Activated CD4-positive, alpha-beta T cell treated with anti-CD3 and anti-CD28 coated beads, Interleukin-2, amount 10 ng/mL, durations not matched to agents 7 days and 5 days (primary cell): ENCODE measurements at places on chromosomes 4 and X.

DNA sequence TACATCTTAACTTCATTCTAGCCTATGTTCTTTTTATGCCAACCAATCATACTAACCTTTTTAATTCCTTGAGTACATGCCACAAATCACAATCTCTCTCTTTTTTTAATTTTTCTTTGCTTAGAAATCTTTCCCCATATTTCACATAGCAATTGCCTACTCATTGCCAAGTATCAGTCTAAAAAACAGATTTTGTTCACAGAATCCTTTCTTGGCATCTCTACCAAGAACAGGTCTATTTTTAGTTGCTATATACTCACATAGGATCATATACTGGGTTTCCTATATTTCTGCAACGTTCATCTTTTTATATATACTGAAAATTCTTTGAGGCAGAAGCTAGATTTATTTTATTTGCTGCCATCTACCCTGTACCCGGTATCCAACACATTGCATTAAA lies 292.1 kb downstream of the GASK1B start:
- DNase-seq = no peak

DNA sequence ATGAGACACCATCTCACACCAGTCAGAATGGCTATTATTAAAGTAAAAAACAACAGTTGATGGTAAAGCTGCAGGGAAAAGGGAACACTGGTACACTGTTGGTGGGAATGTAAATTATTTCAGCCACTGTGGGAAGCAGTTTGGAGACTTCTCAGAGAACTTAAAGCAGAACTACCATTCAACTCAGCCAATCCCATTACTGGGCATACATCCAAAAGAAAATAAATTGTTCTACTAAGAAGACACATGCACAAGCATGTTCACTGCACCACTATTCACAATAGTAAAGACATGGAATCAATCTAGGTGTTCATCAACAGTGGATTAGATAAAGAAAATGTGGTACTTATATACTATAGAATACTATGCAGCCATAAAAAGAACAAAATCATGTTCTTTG lies 135.0 kb downstream of the REELD1 start:
- no peak for DNase-seq

- no peak for DNase-seq
Measured at GRCh38 chr4:99803566-99804101, 13.0 kb upstream of the DAPP1 start.

DNA sequence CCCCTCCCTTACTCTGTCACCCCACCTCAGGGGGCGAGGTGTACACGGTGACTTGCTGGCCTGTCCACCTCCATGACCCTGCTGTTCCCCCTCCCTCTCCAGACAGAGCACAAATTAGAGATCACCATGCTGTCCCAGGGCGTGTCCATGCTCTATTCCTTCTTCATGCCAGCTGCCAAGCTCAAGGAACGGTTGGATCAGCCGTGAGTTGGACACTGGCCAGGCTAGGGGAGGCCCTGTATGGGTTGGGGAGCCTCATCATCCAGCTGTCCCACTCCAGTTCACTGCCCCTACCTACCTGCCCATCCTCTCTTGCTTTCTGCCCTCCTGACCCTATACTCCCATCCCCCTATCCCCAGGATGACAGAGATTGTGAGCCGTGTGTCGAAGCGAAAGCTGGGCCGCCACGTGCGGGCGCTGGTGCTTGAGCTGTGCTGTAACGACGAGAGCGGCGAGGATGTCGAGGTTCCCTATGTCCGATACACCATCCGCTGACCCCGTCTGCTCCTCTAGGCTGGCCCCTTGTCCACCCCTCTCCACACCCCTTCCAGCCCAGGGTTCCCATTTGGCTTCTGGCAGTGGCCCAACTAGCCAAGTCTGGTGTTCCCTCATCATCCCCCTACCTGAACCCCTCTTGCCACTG lies 3.9 kb upstream of the CDK16 start:
- no peak for DNase-seq

DNA sequence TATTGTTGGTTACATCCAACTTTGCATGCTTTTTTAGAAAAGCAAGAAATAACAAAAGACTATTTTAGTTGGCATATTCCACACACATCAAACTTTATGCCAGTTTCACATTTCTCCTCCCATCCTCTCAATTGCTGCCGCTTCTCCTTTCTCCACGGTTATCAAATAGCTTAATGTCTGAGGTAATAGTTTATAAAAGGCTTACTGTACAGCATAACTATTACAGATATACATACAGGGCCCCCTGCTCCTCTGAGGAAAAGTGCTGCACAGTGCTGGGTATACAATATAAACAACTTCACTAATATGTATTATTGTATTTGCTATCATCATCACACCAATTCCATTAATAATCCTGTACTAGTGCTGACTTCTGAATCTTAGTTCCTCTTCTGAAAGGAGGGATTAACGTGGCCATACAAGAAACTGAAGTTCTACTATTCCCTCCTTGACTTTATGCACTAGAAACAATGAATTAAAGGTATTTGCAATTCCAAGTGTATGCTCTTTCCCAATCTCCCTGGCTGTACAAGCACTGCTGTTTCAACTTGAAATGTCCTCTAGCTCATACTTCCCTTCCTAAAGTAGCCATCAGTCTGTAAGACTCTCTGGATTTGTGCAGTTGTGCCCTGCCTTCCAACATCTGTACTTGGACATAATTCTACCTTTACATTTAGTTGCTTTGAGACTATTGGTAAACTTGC lies 2.5 kb downstream of the CCNI start:
- no peak for DNase-seq

DNA sequence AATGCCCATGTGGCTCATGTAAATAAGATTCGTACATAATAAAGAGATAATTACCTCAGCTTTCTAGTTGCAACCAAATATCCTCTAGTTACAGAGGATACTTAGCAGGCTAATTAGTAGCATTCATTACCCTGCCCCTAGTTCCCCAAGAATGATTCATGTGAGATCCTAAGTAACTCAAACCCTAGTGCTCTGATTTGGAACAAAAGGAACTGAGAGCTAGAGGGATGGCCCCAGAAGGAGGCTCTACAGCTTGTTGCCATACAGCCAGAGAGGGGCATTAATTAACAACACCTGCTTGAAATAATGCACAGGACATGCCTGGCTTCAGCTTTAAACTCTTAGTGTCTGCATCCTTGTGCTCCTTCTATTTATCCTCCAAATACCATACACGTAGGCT lies 32.6 kb upstream of the CBR4 start:
- DNase-seq = no peak

GRCh38 chrX:131675596-131676194 lies 131.8 kb downstream of the OR13H1 start:
- DNase-seq = no peak

DNA sequence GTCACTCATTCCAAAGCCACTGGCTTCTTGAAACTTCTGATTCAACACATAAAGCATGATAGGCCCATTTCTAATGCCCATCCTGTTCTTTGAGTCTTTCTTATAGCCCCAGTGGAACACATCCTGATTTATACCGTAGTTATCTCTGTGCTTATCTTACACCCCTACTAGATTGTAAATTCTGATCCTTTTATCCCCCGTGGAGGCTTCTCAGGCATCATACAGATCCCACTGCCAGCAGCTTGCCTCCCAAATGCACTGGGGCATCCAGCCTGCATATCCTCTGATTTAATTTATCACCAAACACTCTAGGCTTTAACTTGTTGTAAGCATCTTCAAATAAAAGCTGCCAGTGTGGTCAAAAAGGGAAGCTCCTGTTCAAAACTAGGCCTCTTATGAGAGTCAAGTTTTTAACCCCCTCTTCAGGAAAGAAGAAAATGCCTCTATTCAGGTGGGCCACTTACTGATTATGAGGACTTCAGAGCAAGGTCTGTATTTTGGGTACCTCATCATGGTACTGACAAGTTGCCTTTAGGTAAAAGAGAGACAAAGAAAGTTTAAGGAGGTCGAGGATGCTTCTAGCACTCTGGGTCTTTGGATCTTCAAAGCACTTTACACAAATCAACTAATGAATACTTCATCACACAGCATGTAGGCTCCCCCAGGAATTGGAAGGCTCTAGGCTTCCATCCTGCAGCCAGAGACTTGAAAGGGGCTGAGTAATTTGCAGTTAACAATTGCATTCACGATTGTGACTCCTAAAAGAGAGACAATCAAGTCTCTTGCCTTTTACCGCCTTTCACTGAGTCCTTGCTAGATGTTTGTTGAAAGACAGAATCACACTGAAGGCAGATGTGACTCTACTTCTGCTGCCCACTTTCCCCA lies 95.8 kb upstream of the LDB2 start:
- no peak for DNase-seq

- no peak for DNase-seq
Measured at GRCh38 chrX:68261060-68261672, 172.1 kb downstream of the OPHN1 start.

GRCh38 chrX:1239681-1240142 lies 27.3 kb upstream of the CRLF2 start:
- no peak for DNase-seq

DNA sequence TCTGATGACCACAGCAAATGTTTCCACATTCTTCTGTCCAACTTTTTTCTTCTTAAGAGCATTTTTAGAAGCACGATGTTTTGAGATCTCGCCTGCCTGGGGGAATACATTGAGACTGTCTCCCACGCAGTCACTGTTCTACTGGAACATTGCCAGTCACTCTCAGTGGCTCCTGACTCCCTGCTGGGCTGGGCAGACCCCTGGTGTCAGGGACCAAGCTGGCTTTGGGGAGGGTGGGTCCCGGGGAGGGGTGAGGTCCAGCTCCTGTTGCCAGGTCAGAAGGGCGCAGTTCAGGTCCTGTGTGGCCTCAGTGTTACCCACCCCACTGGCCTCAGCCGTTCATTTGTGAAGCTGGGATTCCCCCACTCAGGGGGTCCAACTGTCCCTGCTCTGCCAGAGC lies 18.9 kb upstream of the ABLIM2 start:
- no peak for DNase-seq

- no peak for DNase-seq
Measured at GRCh38 chr4:88159229-88159725, 838 bp upstream of the ABCG2 start.

DNA sequence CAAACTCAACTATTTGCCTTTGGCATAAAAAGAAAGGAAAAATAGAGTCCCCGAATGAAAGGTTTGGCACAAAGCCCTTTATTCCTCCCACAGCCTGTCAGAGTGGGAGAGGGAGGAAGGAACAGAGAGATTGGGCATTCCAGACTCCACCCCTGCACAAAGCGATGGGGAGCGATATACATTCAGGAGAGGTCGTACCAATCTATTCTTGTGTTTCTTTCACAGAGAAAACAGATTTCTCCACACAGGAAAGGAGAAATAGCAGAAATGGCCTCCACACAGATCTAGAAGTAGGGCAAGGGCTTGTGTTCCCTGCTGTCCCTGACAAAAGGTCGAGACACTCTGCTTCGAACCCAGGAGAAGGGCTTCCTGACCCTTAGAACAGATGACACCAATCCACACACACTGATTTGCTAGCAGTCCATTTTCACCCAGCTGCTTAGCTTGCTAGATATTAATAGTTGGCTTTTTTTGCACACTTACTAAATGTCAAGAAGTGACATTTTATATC lies 197.4 kb downstream of the MAML3 start:
- no peak for DNase-seq

DNA sequence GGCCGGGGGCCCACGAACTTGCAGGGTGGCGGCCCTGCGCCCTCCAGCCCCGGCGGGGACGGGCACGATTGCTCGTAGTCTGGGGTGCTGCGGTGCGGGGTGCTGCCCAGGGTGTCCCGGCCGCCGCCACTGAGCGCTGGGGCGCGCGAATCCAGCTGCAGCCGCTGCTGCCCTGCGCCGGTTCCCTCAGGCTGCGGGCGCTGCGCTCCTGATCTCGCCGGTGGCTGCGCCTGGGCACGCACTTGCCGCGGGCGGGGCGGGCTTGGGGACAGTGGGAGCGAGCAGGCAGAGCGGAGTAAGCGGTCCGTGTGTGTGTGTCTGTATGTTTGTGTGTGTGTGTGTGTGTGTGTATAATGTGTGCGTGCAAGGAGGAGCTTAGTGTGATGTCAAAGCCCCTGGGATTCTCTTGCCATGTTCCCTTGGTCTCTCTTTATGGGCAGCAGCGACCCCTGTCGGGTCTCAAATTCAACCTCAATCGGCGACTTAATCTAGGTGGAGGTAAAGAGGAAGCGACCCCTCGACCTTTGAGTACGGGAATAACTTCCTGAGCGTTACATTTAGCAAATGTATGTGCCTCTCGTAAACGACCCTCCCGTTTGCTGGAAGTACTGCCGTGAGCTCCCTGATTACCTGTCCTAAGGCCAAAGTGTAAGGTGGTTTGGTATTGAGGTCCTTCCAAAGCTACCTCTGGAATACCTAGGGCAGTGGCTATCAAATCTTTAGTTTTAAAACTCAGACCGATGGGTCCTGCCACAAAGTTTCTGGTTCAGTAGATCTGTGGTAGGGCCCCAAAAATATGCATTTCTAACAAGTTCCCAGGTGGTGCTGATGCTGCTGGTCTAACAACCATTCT lies at the start of gene RNF150:
Gene RNF150 (minus strand): TSS at position 324 of the 853 bp plus-strand sequence.
- DNase-seq = peak; percentile 51

DNA sequence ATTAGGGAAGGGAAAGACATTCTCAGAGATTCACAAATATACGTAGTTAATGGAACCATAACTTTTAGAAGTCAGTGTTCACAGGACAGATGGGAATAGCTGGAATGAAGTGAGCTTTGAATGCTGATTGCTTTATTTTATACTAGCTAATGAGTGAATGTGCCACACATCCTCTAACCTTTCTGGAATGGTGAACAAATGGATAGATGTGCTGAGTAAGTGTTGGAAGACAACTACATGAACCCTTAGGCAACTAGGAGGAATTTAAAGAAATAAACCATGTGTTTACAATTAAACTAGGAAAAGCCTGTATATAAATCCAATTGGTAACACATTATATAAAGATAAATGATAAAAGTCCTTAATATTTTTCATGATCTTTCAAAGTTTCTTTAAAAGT lies 91.6 kb upstream of the LIMCH1 start:
- no peak for DNase-seq

DNA sequence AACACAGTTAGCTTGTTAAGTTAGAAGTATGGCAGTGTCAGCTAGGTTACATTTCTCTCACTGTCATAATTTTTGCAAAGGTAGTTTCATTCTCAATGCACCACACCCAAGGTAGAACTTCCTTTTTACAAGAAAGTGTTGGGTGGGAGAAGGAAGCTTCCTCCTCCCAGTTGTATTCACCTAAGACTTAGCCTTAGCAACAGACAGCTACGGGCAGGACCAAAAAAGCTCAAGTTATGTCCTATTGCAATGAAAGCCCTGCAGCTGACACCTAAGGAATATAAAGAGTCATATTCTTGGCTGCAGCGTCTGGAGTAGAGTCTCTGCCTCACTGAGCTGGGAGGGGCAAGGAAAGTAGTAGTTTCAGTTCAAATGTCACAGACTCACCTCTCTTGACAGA lies 25.1 kb upstream of the PRDM8 start:
- peak; percentile 23 for DNase-seq

- DNase-seq = no peak
Measured at GRCh38 chr4:73710094-73710493, 30.3 kb upstream of the CXCL8 start.
